Gastroesophageal sphincter (tissue), 4 donors: ENCODE measurements at places on chromosomes 5 and 9.

GRCh38 chr9:126373241-126373640, 46.6 kb downstream of the MVB12B start:
- no peak for ATAC-seq

- ATAC-seq, result no peak
Measured at GRCh38 chr9:85040821-85041465, 371.4 kb downstream of the NTRK2 start.

GRCh38 chr5:179823937-179824744, 3.4 kb downstream of the SQSTM1 start:
- no peak for ATAC-seq

DNA sequence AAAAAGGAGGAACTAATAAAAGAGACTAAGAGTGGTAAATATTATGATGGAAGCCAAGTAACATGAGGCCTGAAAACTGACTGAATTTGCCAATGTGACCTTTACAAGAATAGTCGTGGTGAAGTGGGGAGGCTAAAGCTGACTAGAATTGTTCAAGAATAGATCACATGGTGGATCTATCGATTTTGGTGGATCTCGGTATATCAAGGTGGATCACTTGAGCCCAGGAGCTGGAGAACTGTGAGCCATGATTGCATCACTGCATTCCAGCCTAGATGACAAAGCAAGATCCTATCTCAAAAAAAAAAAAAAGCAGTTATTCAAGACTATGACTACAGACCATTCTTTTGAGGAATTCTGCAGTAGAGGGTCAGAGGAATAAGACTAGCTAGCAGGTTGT, 15.1 kb downstream of the ERMP1 start:
- ATAC-seq, result no peak

DNA sequence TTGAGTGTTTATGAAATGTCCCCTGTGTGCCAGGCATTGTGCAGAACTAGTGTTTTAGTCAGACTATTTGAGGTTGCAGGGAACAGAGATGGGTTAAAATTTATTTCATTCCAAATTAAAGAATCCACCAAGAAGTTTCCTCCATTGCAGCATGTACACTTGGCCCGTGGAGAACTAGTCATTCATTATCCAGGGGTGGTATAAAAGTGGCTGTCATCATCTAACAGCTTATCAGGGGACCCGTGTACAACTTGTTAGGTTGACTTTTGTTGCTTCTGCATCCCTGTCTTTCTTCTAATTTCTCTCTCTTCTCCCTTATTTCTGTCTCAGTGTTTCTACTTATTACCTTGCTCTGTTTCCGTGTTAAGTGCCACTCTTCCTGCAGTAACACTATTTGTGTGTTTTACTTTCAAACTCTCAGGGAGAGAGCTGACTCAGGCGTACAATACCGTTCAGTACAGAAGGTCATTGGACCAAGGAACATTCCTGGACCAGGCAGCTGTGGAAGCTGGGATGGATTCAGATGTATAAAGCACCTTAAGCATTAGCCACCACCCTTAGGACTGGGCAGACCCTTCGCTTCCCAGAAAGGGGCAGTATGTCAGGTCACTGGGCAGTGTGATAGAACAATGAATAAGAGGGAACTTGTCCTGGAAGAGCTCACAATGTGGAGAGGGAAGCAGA, 36.1 kb downstream of the MAP3K1 start:
- no peak for ATAC-seq

- ATAC-seq, result peak; percentile 88
Measured at GRCh38 chr9:127611899-127612790, at the start of gene STXBP1. TSS of gene STXBP1 (plus strand) at chr9:127612277. CDS start at chr9:127612404, 127 bp downstream.

DNA sequence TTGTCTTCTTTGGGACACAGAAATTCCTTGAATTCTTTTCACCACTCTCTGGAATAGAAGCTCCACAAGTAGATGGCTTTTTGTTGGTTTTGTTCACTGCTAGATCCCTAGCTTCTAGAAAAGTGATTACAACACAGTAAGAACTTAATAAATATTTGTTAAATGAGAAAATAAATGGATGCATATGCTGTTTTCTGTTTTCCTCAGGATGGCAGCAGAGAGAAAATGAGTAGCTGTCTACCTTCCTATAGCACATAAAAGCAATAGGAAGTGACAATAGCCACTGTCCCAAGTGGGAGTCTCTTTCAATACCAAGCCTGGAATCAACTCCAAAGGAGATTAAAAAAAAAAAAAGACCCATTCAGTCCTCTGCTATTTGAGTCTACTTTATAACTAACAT, 100.6 kb upstream of the NREP start:
- no peak for ATAC-seq

- ATAC-seq, result no peak
Measured at GRCh38 chr5:151257731-151258181, 4.8 kb downstream of the GM2A start.

DNA sequence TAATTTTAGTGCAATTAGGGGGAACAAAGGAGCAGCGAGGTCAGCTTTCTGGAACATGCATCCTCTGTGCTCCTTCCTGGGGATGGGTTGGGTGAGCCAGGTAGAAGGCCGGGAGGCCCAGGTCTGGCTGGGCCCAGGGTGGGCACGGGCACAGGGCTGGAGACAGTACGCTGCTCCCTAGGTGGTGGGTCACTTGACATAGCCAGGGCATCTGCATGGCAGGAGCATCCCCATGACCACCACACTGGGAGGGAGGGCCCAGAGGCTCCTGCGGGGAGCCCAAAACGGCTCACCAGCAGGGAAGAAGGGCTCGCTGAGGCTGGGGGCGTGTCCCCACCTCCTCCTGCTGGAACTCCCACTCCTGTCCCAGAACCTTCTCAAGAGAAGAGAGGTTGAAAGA, 216.8 kb downstream of the NXNL2 start:
- ATAC-seq, result no peak

DNA sequence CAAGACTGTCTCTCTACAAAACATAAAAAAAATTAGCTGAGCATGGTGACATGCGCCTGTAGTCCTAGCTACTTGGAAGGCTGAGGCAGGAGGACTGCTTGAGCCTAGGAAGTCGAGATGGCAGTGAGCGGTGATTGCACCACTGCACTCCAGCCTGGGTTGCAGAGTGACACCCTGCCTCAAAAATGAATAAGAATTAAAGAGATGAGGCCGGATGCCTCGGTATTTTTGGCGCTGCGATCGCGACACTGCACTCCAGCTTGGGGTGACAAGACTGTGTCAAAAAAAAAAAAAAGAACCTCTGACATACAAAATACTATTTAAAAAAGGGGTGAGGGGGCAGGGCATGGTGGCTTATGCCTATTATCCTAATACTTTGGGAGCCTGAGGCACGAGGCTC, 7.3 kb downstream of the GPBP1 start:
- no peak for ATAC-seq

DNA sequence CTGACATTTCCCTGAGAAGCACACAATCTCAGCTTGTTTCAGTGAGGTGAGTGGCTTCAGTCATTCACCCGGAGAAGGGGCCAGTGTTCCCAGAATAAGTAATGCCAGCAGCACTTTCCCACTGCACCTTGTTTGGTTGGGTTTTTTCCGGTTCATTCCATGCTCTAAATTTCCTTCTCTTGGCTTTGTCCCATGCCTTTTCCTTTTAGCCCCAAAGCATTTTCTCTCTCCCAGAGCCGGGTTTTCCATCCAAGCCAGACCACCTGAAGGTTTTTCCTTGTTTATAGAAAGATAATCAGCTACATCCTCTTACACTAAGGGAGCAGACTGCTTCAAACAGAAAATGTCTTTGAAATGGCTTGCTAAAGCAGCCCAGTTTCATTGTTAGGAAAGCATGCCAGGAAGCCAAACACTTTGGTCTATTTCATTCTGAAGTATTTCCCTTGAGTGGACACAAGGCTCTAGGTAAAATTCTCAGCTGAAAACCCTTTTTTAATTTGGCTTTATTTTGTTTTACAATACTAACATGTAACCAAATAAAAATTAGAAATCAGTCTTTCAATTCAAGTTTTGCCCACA, 501.6 kb downstream of the DTWD2 start:
- no peak for ATAC-seq

- no peak for ATAC-seq
Measured at GRCh38 chr9:91234523-91234922, 127.2 kb downstream of the AUH start.

- no peak for ATAC-seq
Measured at GRCh38 chr5:38968665-38969064, 105.5 kb downstream of the RICTOR start.

- no peak for ATAC-seq
Measured at GRCh38 chr5:95641741-95642220, 4.8 kb upstream of the RFESD start.
